Nephron progenitor cell (in vitro differentiated cells): ENCODE measurements at places on chromosomes 4 and X.
A peak's percentile ranks its signal among the peaks of the same experiment; 100 is the strongest.

GRCh38 chr4:6986072-6986780 is 56.9 kb upstream of the TADA2B start:
- DNase-seq, result peak; percentile 32

DNA sequence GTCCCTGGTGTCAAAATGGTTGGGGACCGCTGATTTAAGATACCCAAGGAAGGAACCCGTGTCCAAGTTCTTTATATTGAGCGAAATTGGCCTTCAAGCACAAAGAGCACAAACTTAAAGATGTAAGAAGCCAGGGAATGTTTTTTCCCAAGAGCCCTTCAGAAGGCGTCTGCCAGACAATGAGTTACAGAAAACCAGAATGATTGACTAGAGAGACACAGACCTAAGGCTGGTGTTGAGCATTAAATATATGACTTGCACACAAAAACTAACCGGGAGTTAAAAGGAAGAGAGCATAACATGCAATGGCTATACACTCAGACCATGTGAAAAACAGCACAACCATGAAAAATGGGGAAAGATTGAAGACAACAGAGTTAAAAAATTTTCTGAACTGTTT is 157.5 kb upstream of the FAM9B start:
- DNase-seq, result no peak

DNA sequence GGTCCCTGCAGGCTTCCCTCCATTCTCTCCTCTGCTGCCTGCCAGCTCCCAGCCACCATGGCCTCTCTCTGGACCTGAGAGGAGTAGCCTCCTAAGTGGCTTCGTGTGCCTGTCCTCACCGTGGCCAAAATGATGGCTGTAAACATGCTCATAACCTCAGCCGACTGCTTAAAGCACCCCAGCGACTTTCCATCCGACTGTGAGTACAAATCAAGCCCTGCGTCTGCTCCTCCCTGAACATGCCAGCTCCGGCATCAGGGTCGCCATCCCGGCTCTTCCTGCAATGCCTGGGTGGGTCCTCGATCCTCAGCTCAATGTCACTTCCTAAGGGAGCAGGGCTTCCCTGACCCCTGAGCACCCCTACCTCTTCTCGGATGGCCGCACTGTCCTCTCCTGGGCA is 3.3 kb upstream of the SORCS2 start:
- DNase-seq, result no peak

- no peak for DNase-seq
Observed at GRCh38 chrX:46673620-46674359, 85.1 kb downstream of the SLC9A7 start.

DNA sequence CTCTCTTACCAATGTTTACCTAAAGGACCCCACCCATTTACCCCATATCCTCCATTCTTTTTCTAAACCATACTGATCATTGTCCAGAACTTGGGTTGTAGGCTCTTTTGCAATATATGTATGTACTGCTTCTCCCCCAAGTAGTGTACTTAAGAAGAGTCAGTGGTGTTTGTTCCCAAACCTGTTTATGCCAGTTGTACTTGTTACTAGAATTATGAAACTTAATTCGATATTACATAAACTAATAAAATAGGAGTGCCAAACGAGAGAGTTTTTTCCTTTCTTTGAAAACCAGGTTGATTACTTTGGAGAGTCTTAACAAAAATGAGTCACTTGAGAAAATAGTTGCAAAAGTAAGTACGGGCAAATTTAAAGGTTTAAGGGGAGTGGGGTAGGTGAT is 96.3 kb downstream of the GEMIN8 start:
- DNase-seq, result no peak

GRCh38 chr4:71151054-71151453 is 157.6 kb downstream of the DCK start:
- no peak for DNase-seq

DNA sequence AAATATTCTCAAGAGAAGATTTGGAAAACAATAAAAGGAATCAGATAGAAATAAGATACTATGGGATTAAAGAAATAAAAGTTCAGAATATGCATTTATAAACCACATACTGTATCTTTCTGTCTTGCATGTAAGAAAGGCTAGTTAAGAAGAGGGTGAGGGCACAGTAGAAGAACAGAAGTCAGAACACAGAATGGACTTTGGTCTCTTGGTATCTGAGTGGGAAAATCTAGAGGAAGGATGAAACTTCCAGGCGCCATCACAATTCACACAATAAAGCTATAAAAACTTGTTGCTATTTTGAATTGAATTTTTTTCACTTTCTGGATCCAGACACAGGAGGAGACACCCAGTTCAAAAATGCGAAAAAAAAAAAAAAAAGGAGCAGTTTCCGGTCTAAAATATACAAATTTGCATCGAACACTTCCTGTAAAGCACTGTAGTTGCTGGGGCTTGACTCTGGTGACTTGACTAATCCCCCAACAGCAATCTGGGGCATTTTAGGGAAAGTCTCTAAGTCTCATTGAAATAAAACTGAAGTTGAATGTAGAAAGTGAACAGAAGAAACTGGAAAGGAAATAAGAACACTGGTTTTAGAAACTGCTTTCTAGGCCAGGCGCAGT is 8.1 kb upstream of the NAAA start:
- DNase-seq, result no peak

DNA sequence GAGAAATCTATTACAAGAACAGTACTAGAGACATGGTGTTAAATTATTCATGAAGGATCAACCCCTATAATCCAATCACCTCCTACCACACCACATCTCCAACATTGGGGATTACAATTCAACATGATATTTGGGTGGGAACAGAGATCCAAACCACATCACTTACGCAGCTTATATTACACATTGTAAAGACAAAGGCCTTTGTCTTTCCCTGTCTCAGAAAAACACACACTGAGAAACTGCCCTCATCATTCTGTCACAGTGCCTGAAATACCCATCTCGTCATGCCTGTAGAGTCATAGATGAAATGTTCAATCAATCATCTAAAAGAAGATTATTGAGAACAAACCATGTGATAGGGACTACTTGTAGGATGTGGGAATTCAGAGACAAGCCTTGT is 558.8 kb upstream of the GRIA3 start:
- no peak for DNase-seq
